ENCODE measurements at places on chromosomes 5 and 9.

- DNase-seq = no peak
Observed at GRCh38 chr9:79610791-79611614, 39.2 kb downstream of the TLE4 start.

DNA sequence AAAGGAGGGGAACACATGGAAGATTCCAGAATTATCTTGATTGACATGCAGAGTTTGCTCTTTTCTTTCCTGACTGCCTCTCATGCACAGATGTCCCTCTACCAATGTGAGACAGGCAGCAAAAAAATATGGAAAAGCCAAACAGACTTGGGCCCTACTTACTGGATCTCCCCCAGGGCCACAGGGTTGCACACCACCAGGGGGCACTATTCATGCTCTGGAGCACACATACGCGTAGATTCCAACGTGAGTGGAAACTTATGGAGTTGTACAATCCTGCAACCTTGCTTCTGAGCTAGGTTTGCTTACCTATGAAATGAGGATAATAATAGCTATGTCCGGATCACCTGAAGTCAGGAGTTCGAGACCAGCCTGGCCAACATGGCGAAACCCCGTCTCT is 319.5 kb downstream of the ARHGEF28 start:
- DNase-seq = no peak

- DNase-seq = no peak
Observed at GRCh38 chr9:3281399-3281798, 244.4 kb downstream of the RFX3 start.

DNA sequence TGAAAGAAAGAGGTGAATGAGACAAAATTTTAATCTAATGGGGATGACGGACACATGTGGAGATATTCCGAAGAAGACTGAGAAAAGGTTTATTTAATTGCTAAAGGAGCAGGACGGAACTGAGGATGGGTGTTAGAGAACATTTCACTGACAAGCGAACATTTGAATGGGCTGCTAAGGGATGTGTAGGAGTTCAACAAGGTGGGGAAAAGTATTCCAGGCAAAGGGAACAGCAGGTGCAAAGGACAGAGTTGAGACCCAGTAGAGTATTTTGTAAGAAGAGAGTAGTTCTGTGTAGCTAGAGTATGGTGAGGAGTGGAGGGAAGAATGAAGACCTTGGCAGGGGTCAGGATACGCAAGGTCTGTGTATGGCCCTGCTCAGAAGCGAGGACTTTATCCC is 47.4 kb upstream of the FRRS1L start:
- no peak for DNase-seq

GRCh38 chr5:52069997-52070396 is 686.7 kb downstream of the ISL1 start:
- peak; percentile 0 for DNase-seq

DNA sequence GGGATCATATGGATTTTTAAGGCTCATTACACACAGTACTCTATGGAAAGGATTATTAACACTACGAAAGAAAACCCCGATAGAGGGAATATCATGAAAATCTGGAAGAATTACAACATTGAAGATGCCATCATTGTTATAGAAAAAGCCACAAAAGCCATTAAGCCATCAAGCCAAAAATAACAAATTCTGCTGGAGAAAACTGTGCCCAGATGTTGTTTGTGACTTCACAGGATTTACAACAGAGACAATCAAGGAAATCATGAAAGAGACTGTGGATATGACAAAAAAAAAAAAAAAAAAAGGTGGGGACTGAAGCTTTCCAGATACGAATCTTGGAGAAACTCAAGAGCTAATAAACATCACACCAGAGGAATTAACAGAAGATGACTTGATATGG is 433.8 kb upstream of the CDH6 start:
- DNase-seq = no peak

- no peak for DNase-seq
Observed at GRCh38 chr9:71795097-71795813, 26.9 kb upstream of the CEMIP2 start.
